ENCODE measurements at places on chromosomes 6 and 20.

DNA sequence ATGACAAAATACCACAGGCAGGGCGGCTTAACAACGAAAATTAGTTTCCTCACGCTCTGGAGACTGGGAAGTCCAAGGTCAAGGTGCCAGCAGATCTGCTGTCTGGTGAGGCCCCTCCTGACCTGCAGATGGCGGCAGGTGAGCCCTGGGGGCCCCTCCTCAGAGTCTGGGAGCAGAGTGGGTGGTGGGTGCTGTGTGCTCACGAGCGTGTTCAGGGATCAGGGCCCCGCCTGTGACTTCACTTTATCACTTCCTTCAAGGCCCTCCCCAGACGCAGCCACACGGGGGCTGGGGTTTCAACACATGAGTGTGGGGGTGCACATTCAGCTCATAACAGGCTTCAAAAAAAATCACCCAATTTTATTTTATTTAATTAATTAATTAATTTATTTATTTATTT, 39.3 kb downstream of the SLC2A4RG start:
- DNase-seq: no peak

DNA sequence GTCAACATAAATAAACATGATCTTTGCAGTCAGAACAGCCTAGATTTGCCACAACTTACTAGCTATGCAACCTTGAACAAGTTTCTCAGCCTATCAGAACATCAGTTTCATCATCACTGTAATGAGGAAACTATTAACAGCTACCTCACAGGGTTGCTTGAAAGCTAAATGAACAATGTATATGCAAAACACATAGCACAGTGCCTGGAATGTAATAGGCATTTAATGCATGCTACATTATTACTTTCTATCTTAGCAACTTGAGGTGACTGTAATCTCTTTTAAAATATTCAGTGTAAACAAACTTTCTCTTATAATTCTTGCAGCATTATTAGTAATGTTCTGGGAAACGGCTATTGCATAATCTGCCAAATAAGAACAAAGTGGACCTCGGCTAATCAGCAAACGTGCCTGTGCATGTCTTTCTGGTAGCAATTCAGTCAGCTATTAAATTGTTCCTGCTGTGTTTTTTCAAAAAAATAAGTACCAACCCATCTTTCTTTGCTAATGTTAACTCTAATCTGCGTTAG, 61.5 kb downstream of the SYNE1 start:
- no peak for DNase-seq

- no peak for DNase-seq
These were observed 122.5 kb downstream of the CARMIL1 start for GRCh38 chr6:25401711-25402110.

GRCh38 chr20:63490416-63490815, 8.5 kb downstream of the EEF1A2 start:
- no peak for DNase-seq

DNA sequence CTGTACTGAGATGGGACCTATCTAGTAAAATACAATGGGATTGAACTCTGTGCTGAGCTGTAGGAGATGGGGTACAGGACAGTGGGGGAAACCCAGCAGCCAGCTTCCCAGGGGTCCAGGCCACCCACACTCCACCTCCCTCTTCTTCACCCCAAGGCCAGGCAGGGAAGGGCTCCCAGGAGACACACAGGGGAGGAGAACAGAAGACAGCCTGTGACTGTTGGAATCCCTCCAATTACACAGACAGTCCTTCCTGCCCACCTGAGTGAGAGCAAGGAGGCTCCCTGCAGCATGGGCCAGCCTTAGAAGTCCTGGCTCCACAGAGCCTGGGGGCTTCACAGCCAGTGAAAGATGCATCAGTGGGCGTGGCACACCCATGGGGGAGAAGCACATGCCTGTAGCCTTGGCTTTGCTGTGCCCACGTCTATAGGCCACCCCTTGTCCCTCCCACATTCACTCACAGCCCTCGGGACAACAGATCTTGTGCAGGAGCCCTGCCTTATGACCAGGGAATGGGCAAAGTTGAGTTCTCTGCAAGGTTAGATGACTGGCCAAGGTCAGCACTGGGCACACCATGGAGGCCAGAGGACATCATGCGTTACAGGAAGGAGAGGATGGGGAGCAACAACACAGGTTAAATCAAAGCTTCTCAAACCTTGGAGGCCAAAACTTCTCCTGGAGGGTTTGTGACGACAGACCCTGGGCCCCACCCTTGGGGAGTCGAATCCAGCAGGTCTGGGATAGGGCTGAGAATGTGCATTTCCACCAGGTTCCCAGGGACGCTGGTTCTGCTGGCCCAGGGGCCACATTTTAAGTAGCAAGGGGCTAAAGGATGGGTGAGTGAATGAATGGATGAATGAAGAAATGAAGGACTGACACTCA, 12.3 kb upstream of the CST7 start:
- DNase-seq: no peak

DNA sequence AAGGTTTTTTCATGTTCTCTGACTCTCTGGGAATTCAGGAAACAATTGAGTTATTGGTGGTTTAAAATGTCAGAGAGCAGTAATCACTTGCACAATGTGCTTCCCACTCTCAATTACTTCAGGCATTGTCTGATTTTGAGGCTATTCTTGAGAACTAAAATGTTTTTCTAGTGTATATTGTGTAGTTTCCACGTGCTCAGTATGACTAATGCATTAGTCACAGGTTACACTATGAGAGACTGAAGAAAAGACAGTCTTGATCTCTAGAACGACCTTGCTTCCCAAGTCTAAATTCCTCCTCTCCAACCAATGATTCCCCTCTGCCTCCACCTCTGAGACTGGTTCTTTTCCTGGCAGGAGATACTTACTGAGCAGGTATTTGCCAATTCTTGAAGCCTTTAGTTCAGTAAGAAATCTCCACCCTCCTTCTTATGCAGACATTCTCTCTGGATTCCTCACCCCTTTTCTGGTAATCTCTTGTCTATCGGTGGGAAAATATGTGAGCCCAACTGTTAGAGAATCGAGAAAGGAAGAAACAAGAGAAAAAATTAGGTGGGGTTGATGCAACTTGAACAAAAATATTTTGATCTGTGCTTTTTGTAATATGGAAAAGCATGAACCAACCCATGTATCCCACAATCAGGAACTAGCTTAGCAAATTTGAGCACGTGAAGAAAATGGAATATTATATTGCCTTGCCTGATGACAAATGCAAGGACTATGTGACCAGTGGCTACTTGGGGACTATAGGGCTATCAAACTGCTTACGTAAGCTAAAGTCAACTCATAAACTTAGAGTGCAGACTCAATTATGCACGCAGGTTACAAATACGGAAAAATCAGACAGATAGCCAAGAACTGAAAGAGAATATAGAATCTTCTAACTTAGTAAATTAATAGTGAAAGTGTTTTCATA, 61.1 kb upstream of the SLC22A16 start:
- DNase-seq: no peak

- no peak for DNase-seq
These were observed 40.9 kb downstream of the ALDH8A1 start for GRCh38 chr6:134908906-134909516.

DNA sequence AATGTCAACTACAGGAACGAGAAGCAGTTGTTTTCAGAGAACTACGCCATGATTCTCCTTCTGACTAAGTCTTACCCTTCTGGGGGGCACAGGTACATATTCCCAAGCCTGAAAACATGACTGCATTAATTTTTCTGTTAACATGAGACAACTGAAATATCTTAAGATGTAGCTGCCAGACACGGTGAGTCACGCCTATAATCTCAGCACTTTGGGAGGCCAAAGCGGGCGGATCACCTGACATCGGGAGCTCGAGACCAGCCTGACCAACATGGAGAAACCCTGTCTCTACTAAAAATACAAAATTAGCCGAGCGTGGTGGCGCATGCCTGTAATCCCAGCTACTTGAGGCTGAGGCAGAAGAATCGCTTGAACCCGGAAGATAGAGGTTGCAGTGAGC, 21.7 kb downstream of the TBC1D20 start:
- DNase-seq: no peak

GRCh38 chr6:132465530-132466485, 47.1 kb downstream of the STX7 start:
- DNase-seq: no peak

GRCh38 chr20:10584371-10584770, 89.4 kb downstream of the JAG1 start:
- DNase-seq: no peak

- peak; percentile 46 for DNase-seq
These were observed 38.6 kb upstream of the GGTLC1 start for GRCh38 chr20:24027229-24027628.

DNA sequence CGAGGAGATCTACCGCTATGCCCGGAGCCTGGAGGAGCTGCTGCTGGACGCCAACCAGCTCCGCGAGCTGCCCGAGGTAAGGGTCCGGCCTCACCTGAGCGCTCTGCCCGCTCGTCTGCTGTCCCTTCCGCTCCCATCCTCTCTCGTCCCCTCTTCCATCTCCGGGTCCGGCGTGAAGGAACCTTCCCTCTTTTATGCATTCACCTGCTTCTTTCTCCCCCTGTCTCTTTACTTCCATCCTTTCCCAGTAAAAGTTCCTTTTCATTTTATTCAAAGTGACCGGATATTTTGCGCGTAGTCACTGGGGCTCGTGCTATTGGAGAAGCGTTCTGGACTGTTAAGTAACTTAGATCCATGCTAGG, 516 bp downstream of the LRRC1 start:
- DNase-seq: no peak

GRCh38 chr6:153591159-153591558, 447.9 kb upstream of the OPRM1 start:
- DNase-seq: no peak

DNA sequence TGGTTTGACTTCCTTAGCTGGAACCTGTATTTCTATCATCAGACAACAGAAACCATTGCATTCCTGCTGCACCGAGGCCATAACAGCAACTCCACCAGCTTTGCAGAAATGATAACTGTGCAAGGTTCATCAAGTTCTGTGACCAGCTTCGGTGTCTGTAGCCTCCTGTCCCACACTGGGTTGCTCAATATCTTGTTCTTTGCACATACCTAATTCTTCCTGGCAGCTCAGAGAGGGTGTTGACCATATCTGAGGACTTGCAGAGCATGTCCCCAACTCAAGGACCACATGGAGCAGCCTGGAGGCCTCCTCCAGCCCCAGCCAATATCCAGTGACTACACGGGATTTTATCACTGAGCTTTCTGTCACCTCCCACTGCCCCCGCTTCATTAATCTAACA, 59.3 kb upstream of the SCAF8 start:
- DNase-seq: no peak

DNA sequence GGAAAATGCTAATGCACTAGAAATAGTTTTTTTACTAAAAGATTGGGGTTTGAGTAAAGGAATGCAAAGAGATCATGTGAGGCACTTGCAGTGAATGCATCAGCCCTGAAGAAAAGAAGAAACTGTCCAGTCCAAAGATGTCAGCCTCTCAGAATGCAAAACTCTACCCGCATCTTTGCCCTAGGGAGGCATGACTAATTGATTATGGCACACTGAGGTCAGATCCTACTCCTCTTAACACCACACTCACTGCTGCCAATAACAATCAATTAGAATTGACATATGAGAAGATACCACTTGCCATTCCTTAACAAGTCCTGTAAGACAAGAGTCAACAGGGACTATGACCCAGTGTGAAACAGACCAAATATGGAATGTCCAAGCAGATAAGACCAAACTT, 262.3 kb upstream of the PLN start:
- no peak for DNase-seq

GRCh38 chr6:36487698-36488097, 44.9 kb downstream of the KCTD20 start:
- DNase-seq: no peak

GRCh38 chr6:139373928-139374356, 506 bp downstream of the CITED2 start:
- no peak for DNase-seq

- DNase-seq: no peak
These were observed 49.8 kb downstream of the PPARD start for GRCh38 chr6:35392111-35392702.

- DNase-seq: no peak
These were observed 17.2 kb downstream of the COL19A1 start for GRCh38 chr6:69883551-69883950.

- DNase-seq: no peak
These were observed 218.9 kb downstream of the EYA4 start for GRCh38 chr6:133460101-133460500.

- DNase-seq: no peak
These were observed 120.2 kb downstream of the JARID2 start for GRCh38 chr6:15366003-15366535.

GRCh38 chr6:128580224-128581110, 60.1 kb upstream of the PTPRK start:
- DNase-seq: no peak

DNA sequence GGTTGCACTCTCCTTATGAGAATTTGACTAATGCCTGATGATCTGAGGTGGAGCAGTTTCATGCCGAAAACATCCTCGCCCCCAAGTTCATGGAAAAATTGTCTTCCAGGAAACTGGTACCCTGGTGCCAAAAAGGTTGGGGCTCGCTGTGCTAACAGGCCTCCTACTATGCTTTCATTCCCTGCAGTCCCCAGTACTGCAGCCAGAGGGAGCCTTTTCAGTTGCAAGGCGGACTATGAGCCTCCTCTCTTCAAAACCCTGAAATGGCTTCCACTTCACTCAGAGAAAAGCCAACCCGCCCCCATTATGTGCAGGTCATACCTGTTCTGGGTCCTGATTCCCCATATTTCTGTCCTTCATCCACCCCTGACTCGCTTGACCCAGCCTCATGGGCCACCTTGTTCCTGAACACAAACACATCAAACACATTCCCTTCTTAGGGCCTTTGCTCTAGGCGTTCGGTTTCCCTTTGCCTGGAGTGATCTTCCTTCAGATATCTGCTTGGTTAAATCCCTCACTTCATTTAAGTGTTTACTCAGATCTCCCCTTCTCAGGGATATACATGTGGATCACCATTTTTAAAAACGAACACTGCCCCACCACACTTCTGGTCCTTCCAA, 173.7 kb downstream of the PHACTR1 start:
- DNase-seq: no peak

GRCh38 chr6:25239498-25239897, 39.7 kb upstream of the CARMIL1 start:
- DNase-seq: no peak

- DNase-seq: no peak
These were observed 32.3 kb upstream of the BEND6 start for GRCh38 chr6:56922645-56923044.

- no peak for DNase-seq
These were observed 572 bp downstream of the DSE start for GRCh38 chr6:116371120-116371917.

DNA sequence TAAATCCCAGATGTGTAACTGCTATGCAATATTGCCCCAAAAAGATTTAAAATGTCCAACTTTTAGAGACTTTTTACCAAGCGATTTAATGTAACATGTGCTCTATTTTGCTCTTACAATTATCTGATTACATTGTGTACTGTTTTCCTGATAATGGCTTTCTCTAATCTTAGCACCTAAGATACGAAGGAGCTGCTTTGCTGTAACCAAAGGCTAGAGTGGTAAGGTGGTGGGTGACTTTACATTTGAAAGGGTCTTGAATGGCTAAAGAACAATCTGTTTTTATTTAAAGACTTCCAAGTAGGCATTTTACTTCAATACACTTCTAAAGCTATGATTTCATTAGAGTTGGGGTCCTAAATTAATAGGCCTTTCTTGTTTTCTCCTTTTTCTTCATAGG, 1201.6 kb upstream of the MAP3K7 start:
- no peak for DNase-seq
